Muscle of arm (tissue), 14 donors: ENCODE measurements at places on chromosomes 12 and 14. TPM values are rescaled to one million over a fixed set of nuclear protein-coding genes. Genes with fewer than 3 reads are reported as not detected.
A peak's percentile ranks its signal among the peaks of the same experiment; 100 is the strongest.

Gene CBLN3
- 2.2 TPM for polyA plus RNA-seq

Gene TRIM9
- polyA plus RNA-seq, result 1.8 TPM

DNA sequence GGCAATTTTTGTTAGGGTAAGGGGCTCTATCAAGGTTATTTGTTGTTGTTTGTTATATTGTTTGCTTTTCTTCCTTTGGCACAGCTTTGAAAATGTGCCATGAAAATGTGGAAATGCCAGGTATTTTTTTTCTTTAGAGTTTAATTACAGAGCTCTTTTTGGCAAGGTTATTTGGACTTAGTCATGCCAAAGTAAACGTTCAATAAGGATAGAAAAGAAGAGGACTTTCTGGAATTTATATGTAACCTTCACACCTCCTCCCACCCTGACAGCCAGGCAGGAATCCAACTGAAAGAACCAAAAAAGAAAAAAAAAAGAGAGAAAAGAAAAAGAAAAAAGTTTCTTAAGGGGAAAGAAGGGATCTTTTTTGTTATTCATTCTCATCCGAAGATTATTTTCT lies 217.8 kb downstream of the KITLG start:
- DNase-seq, result no peak

GRCh38 chr14:60184146-60184904 lies 19.1 kb upstream of the DHRS7 start:
- peak; percentile 79 for DNase-seq

Gene KRT1
- polyA plus RNA-seq, result 0.62 TPM

- DNase-seq, result no peak
These were observed 15.0 kb downstream of the OXA1L start for GRCh38 chr14:22781301-22781991.

GRCh38 chr12:123122626-123123025 lies 28.3 kb downstream of the PITPNM2 start:
- DNase-seq, result no peak

Gene KRT3
- not detected for polyA plus RNA-seq

GRCh38 chr14:34361504-34362011 lies 100.5 kb downstream of the SPTSSA start:
- no peak for DNase-seq

Gene RHOJ
- 62.4 TPM for polyA plus RNA-seq

- DNase-seq, result no peak
These were observed 92.8 kb downstream of the SINHCAF start for GRCh38 chr12:31233061-31233730.

GRCh38 chr14:32028599-32028998 lies 48.5 kb upstream of the ARHGAP5 start:
- DNase-seq, result no peak

GRCh38 chr12:113408756-113409298 lies 5.1 kb upstream of the SDS start:
- no peak for DNase-seq

Gene GZMH
- 0.33 TPM for polyA plus RNA-seq

Gene KCNH3
- polyA plus RNA-seq, result 1.4 TPM

DNA sequence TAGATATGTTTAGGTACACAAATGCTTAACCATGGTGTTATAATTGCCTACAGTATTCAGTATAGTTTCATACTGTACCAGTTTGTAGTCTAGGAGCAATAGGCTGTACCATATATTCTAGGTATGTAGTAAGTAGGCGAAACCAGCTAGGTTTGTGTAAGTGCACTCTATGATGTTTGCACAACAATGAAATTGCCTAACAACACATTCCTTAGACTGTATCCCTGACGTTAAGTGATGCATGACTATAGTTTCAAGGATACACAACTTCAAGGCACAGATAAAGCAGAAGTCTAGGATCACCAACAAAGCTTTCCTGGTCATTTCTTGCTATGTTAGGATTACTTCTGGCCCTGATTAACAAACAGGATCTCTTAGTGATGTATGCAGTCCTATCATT lies 135.1 kb downstream of the SLC38A1 start:
- no peak for DNase-seq

Gene GZMB
- 0.86 TPM for polyA plus RNA-seq

Gene GPRC5D
- polyA plus RNA-seq, result not detected

DNA sequence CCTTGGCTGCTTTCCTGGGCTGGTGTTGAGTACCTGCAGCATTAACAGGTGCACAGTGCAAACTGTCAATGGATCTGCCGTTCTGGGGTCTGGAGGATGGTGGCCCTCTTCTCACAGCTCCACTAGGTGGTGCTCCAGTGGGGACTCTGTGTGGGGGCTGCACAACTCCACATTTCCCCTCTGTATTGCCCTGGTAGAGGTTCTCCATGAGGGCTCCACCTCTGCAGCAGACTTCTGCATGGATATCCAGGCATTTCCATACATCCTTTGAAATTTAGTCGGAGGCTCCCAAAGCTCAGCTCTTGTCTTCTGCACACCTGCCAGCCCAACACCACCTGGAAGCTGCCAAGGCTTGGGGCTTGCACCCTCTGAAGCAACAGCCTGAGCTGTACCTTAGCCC lies 198.6 kb downstream of the GXYLT1 start:
- DNase-seq, result no peak

DNA sequence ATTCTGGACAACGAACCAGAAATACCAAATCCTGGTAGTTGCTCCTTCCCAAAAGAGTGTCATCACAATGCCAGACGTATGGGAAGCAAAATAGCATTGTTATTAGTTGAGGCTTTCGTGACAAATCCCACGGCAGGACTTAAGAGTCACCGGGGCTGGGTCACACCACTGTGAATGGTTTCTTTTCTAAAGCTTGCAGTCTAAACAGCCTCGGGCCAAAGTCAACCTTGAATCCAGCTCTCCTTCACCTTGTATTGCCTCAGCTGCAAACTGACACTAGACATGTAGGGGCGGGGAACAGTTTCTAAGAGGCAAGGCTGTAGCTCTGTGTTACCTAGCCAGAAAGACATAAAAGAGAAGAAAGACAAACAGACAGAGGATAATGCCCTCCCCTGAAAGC lies 734.8 kb downstream of the MED13L start:
- DNase-seq, result no peak

Gene FLRT2
- polyA plus RNA-seq, result 115 TPM

Gene DBX2
- 0.21 TPM for polyA plus RNA-seq

- DNase-seq, result no peak
These were observed 340.3 kb upstream of the ATP2B1 start for GRCh38 chr12:90048918-90049317.
